H4 (cell line): ENCODE measurements at places on chromosomes 16 and 17.

DNA sequence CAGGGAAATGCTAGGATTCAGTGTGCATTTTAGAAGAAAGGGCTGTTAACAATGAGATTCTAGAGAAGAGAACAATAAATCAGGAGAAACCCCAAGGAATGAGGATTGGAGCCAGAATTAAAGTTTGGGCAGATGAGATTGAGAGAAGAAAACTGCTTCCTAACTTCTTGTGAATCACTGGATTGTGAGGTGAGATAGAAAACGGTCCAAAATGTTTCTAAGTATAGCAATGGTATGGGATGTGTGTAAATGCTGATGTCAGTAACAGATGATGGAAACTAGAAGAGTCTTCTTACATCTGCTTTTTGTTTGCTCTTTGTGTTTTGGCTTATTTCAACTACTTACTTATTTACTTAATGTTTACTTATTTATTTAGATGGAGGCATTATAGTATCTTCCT is 123.0 kb downstream of the KCNJ2 start:
- DNase-seq: no peak

GRCh38 chr17:61002316-61002736 is 324.7 kb downstream of the BCAS3 start:
- DNase-seq: peak; percentile 60

DNA sequence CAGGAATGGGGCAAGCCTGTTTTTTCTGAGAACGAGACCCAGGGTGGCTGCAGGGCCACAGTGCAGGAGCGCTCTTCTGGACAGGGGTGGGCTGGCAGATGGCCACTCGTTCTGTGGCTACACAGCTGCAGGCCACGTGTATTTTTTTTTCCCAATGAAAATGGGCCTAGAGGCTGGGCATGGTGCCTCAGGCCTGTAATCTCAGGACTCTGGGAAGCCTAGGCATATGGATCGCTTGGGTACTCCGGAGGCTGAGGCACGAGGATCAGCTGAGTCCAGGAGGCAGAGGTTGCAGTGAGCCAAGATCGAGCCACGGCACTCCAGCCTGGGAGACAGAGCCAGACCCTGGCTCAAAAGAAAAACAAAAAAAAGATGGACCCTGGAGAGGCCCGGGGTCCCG is 6.8 kb downstream of the UNKL start:
- no peak for DNase-seq

DNA sequence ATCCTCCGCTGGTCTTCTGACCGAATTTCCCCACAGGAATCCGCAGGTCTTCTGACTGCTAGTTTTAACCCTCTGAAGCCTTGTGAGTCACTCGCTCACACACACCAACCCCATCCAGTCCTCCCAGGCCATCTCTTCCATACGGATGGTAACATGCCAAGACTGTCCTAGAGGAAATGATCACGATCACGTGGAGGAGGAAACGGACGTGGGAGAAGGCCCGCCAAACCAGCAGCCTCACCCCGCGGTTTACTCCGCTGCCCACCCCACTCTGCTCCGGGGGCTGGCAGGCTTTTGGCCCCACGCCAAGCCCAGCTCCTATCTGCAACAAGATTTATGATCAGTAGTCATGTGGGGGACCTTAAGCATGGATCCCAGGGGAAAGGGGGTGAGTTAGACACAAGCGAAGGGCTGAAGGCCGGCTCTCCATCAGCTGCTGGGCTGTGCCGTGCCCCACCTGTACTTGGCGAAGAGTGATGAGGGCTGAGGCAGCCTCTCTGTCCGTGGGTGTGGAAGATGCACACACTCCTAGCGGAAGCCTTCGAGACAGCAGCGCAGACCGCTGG is 1.5 kb upstream of the FAAP100 start:
- DNase-seq: peak; percentile 80

DNA sequence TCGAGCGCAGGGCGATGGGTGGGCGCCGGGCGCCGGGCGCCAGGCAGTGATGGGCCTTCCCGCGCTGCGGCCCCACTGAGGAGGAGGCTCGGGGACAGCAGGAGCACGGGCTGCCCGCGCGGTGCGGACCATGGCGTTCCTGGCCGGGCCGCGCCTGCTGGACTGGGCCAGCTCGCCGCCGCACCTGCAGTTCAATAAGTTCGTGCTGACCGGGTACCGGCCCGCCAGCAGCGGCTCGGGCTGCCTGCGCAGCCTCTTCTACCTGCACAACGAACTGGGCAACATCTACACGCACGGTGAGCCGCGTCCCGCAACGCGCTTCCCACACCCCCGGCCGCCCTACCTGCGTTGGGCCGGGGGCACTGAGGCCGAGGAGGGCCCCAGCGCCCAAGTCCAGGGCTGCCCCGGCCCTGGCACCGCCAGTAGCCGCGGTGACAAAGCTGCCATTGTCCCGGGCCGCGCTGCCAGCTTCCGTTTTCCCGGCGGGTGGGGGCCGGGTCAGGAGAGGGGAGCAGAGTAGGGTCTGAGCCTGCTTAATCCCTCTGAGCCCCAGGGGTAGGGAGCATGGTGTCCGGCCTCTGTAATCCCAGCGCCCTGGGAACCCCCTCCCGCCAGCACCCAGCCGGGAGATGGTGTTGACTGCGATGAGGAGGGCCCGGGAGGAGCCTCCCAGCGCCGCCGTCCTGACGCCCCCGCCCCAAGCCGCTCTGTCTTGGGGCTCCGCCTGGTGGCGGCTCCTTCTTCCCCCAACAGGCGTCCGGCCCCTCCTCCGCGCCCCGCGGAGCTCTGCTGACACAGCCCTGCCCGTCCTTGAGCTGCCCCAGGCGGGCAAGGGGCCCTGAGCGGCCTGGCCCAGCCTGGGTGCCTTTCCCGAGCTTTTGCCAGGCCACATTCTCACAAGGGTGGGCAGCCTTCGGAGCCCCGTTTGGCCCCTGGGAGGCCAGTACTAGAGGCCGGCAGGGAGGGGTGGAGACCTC is 685 bp downstream of the PAQR4 start:
- DNase-seq: peak; percentile 50

GRCh38 chr17:77927777-77928518 is 30.6 kb upstream of the TNRC6C start:
- DNase-seq: no peak

DNA sequence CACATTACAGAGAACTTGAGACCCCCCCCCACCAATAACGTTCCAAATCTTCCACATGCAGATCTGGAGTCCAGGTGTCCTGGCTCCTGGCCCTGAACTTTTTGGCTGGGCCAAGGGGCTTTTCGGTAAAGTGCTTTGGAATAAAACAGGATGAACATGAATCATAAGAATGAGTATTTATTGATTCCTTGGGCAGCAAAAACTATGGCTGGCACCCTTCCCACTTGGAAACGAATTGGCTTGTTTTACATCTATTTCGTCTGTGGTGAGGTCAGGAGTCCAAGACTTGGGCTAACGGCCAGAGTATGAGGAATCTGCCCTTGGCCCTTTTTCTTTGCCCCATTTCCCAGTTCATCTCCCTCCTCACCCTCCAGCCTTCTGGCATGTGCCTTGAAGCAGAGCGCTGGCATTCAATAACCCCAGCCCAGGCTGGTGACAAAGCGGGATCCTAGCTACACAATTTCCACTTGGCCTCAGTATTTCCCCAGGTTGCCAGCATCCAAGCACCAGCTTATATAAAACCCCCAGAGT is 4.1 kb upstream of the UBTF start:
- no peak for DNase-seq

DNA sequence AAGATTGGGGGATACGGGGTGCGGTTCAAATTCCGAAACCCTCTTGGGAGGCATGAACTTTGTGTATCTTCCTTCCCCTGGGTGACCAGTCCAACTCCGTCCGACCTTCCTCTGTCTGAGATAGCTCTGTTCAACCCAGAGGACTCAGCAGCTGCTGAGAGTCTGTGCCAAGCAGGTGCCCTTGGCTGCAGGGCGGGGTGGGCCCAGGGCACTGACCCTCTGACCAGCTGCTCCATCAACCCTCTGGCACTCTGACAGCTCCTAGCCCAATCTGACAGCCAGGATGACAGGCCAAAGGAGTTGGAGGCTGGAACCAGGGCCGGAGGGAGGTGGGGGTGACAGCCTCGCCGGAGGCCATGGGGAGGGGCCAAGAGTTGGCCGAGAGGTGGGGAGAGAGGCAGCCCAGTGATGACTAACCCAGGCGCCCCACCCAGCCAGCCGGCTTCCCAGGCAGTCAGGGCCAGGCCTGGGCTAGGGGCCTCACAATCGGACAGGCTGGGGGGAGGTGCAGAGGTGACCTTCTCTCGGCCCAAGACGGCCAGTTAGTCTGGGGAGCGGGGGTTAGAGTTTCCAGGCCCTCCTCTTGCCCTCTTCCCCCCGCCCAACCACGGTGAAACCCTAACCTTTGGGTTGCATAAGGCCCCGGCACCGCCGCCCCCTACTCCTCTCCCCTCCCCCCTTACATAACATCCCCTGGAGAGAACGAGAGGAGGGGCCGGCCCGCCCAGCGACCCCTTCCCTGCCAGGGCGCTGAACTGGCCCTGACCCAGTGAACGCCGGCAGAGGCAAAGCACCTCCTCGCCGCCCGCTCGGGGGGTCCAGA is 5.0 kb upstream of the TLCD2 start:
- peak; percentile 82 for DNase-seq

DNA sequence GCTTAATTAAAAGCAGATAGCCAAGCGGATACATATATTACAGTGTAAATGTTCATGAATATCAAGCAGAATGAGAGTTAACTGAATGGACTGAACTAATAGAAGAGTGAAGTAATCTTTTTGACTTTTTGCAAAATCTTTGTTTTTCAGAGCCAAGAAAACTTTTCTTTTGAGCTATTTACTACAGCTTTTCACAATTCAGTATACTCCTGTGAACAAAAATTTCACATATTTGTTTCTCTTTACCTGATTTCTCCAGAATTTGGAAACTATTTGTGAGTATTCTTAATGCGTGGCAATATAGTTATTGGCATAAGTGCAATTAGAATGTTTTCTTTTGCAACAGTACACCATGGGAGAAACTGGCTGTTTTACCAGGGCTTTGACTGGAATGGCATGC is 9.1 kb upstream of the DUXB start:
- no peak for DNase-seq

DNA sequence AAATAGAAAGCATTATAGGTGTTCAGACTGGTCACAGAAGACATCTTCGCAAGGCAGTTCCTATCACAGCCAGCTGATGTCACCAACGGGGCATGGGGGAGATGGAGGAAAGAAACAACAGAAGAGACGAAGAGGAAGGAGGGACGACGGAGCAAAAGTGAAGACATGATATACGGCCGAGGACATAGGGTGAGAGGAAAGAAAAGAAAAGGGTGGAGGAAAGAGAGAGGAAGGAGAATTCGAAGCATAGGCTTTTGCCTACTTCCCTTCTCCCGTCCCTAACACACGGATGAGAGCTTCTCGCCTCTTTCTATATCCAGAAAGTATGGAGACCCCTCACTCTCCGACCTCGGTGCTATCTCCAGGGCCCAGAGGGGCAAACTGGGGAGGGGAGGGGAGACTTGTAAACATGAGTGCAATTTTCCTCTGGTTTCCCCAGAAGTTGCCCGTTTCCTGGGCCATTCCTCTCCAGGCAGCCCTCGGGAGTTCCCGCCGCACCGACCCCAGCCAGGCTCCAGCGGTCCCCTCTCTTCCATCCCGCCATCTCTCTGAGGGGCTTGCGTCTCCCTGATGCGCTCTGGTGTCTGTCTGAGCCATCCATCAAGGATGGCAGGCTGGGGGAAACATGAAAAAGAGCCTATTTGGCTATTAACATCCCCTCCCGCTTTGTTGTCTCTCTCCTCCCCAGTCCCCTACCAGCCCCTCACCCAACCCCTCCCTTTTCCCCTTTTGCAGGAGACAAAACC is 26.0 kb downstream of the COPZ2 start:
- peak; percentile 64 for DNase-seq

GRCh38 chr17:8865811-8866210 is 1.7 kb downstream of the PIK3R6 start:
- no peak for DNase-seq

- DNase-seq: no peak
These were observed 9.7 kb downstream of the CNP start for GRCh38 chr17:41976142-41976768.

- no peak for DNase-seq
These were observed 11.8 kb downstream of the HMOX2 start for GRCh38 chr16:4487955-4488498.

DNA sequence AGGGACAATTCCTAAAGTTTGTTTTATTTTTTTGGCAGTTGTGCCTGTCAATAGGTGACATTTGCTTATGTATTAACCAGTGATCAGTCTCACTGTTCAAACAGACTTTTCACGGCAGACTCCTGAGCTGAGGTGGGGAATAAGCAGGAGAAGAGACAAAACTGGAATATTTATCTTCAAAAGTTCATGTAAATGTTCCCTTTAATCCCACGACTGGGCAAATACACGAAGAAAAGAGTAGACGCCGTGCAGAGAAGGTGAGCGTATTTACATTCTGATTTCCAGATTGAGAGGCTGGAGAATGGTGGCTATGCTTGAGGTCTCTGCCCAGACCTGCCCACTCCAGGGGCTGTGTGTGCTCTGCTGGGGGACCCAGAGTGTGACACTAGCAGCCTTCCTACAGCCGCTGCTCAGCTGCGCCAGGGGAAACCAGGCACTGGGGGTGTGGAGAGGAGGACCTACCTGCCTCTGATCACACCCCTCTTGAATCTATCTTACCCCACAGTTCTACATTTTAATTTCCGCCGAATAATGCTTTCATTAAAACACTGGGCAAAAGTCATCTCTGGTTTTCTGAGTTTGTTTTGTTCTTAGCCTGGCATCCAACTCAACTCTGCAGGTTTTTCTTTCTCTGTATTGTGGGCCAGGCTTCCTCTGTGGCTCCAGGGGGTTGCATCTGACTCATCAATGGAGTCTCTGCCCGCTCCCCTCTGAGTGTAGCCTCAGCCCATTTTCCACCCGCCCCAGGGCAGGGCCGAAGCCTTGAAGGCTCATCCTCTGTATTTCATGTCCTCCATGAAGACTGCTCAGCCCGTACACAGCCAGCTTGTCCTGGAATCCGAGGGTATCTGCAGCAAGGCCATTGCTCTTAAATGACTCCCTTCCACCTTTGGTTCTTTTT is 237.1 kb downstream of the NTN1 start:
- DNase-seq: no peak

DNA sequence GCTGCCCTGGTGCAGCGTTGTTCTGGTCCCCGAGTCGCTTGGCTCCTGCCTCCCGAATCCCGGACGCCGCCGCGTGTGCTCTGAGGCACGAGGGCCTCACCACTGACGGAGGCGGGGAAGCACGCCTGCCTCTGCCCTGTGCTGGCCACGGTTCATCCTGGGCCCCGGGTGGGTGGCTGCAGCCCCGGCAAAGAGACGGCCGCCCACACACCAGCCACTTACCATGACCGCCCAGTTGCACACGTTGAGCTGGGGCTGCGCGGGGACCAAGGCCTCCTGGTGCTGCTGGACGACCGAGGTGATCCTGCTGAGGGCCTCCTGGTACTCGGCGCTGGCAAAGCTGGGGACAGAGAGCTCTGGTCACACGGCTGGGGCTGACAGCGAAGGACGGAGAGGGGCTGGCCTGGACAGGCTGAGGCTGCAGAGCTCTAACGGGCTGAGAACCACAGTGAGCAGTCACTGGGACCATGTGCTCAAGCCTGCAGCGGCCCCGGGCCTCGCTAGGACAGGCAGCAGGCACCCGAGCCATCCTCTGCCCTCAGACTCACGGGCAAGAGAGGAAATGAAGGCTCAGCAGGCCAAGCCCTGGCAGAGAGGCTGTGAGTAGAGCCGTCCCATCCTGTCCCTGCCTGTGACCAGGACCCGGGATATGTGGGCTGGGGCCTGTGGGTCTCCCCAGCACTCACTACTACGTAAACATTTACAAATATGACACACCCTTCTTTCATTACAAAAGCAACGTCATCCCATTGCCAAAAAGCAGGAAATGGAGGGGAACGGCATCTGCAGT is 6.3 kb upstream of the APRT start:
- no peak for DNase-seq

GRCh38 chr17:58232707-58233156 is 5.7 kb upstream of the LPO start:
- DNase-seq: peak; percentile 42

- DNase-seq: peak; percentile 97
These were observed 27.1 kb upstream of the IL21R start for GRCh38 chr16:27374804-27375425.
